IMR-90 (cell line): ENCODE measurements at places on chromosomes 1 and 21. TPM values are rescaled to one million over a fixed set of nuclear protein-coding genes. Genes with fewer than 3 reads are reported as not detected.

DNA sequence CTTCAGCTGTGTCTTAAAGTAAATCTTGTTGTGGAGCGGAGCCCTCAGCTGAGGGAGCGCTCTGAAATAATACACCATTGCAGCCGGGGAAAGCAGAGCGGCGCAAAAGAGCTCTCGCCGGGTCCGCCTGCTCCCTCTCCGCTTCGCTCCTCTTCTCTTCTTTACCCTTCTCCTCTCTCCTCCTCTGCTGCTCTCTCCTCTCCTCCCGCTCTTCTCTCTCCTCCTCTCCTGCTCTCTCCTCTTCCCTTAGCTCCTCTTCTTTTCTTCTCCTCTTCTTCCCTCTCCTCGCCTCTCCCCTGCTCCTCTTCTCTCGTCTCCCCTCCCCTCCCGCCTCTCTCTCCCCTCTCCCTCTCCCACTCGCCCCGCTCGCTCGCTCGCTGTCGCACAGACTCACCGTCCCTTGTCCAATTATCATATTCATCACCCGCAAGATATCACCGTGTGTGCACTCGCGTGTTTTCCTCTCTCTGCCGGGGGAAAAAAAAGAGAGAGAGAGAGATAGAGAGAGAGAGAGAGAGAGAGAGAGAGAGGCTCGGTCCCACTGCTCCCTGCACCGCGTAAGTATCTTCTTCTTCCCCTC, at the start of gene PROX1:
Gene PROX1 (plus strand): TSS at position 47 of the 580 bp plus-strand sequence. CDS start 8,563 bp downstream, outside the sequence.
- peak within 1 kb of the TSS; percentile 51 for H3K4me3 ChIP-seq
- H3K27ac ChIP-seq: no peak within 1 kb of the TSS
- H3K36me3 ChIP-seq: no peaks in the 10 kb centered on the region
- DNase-seq: peak; percentile 87
- H3K27me3 ChIP-seq: peaks cover 54% of the 10 kb centered on the region

LRRC71 gene
- not detected in 2 replicates for total RNA-seq

DNA sequence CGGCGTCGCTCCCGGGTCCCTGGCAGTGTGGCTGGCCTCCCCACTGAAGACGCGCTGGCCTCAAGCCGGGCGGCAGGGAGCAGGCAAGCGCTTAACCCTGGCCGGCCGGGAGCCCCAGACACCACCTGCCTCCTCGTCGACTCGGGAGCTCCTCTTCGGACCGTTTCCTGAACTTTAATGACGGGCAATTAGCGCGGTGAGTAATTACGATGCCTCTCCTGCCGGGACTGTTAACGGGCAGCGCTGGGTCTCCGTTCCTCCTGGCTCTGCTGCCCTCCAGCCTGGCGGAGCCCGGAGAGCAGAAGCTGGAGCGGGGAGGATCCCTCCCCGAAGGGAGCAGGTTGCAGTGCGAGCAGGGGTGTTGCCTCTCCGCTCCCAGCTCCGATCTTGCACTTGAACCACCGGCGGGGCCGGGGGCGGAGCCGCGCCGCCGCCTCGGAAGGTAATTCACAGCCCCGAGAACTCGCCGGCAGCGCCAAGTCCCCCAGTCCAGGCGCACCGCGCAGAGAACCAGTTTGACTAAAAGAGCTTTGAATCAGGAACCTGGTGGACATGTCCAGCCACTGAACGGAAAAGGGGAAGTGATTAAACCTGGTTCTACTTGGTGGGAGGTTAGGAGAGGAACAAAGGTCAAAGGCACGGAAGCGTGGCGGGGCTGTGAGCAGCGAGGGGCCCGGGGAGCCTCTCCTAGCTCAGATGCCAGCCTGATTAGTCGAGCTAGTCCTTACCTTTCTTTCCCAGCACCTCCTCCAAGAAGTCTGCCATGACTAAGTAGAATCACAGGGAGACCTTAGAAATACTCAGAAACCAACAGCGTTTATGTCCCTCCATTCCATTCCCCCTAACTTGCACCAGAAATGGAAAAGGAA, 18.3 kb upstream of the PLEKHA6 start:
- peaks cover 89% of the 10 kb centered on the region for H3K27me3 ChIP-seq
- peak overlapping the region; percentile 32 for H3K4me3 ChIP-seq
- no peak for DNase-seq
- peaks cover 3% of the 10 kb centered on the region; the same call in 1 of the 2 replicates for H3K4me1 ChIP-seq
- H3K36me3 ChIP-seq: no peaks in the 10 kb centered on the region
- H3K27ac ChIP-seq: no peak overlapping the region

PDE4B gene
- 15.6 and 21.3 TPM in 2 replicates for total RNA-seq

TEDDM1 gene
- not detected in 2 replicates for total RNA-seq

GPR157 gene
- total RNA-seq: 2.2 and 2.7 TPM in 2 replicates

DNA sequence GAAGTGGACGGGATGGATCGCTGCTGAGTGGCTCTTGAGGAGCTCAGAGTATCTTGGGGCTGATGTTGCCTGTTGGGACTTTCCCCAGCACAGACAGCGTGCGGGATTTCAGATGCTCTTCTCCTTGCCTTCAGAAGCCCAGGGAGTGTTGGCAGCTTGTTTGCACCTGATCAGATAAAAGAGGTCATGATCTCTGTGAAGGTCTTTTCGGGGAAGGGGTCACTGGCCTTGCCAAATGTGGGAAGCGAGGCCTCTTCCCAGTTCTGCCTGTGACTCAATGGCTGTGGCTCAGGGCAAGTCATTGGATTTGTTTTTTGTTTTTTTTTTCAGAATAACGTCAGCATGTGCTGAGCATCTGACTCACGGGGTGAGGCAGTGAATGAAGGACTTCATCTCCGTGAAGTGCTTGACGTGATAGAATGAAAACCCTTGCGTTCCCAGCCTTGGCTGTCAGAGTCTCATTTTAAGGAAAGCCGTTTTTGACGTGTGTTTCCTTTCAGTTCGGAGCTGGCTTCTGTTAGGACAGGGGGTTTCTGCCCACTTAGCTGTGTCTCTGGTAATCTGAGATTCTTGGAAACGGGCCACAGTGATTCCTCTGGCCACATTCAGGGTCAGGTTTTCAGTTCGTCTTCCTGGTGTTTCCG, 46.7 kb downstream of the GALNT2 start:
- peak overlapping the region; percentile 75 for H3K27ac ChIP-seq
- H3K36me3 ChIP-seq: peaks cover 1% of the 10 kb centered on the region; the same call in 1 of the 2 replicates
- H3K27me3 ChIP-seq: no peaks in the 10 kb centered on the region
- peaks cover 25% of the 10 kb centered on the region for H3K4me1 ChIP-seq
- DNase-seq: peak; percentile 99

DNA sequence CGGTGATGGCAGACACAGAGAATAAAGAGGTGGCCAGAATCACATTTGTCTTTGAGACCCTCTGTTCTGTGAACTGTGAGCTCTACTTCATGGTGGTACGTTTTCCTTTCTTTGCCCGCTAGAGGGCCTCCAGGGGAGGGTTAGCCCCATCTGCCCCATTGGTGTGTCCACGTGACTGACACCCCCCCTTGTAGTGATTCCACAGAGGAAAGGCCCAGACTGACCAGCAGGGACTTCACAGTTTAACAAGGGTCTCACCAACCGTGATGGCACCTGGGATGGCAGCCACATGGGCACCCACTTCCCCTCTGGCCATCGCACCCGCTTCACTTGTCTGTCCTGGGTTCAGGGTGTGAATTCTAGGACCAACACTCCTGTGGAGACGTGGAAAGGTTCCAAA, 22.3 kb upstream of the SARS1 start:
- peaks cover 15% of the 10 kb centered on the region; the same call in 1 of the 2 replicates for H3K4me1 ChIP-seq
- no peak for DNase-seq
- no peak overlapping the region for H3K27ac ChIP-seq
- H3K4me3 ChIP-seq: no peak overlapping the region

RAB42 gene
- 0.83 and 0.90 TPM in 2 replicates for total RNA-seq

SLC9C2 gene
- not detected in 2 replicates for total RNA-seq

EPHB2 gene
- total RNA-seq: 54.7 and 58.8 TPM in 2 replicates

- no peak for DNase-seq
- H3K4me3 ChIP-seq: no peak overlapping the region
- no peaks in the 10 kb centered on the region; the same call in 1 of the 2 replicates for H3K27me3 ChIP-seq
These were observed 79.3 kb downstream of the SIK1 start for GRCh38 chr21:43347461-43348169.

DNA sequence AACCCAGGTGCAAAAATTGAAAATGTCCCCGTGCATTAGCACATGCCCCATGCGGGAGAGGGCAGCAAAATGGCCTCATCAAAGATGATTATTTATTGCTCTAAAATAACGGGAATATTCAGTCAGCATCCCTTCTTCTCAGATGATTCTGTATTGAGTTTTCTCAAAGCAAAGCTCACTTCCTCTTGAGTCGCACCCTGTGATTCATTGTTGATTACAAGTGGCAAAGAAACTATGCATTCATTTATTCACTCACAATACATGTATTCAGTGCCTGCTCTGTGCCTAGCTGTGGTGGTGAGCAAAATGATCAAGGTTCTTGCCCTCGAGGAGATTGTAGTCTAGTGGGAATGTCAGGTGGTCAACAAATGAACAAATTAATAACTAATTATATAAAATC, 226.0 kb upstream of the KAZN start:
- no peak overlapping the region; the same call in 1 of the 2 replicates for H3K27ac ChIP-seq
- peaks cover 2% of the 10 kb centered on the region; the same call in 1 of the 2 replicates for H3K4me1 ChIP-seq
- H3K4me3 ChIP-seq: no peak overlapping the region

GRCh38 chr1:169460191-169460833, 25.4 kb downstream of the SLC19A2 start:
- no peaks in the 10 kb centered on the region for H3K27me3 ChIP-seq
- H3K4me3 ChIP-seq: peak overlapping the region; percentile 33
- no peak overlapping the region for H3K27ac ChIP-seq
- H3K4me1 ChIP-seq: no peaks in the 10 kb centered on the region

- H3K4me1 ChIP-seq: peaks cover 5% of the 10 kb centered on the region
- DNase-seq: no peak
- no peaks in the 10 kb centered on the region for H3K36me3 ChIP-seq
- no peak overlapping the region for H3K4me3 ChIP-seq
These were observed 162.2 kb downstream of the PLXNA2 start for GRCh38 chr1:208081972-208082371.

GRCh38 chr1:67214420-67215174, 48.3 kb downstream of the IL23R start:
- no peaks in the 10 kb centered on the region for H3K27me3 ChIP-seq
- no peak overlapping the region for H3K27ac ChIP-seq
- H3K4me3 ChIP-seq: no peak overlapping the region
- no peaks in the 10 kb centered on the region for H3K36me3 ChIP-seq
- DNase-seq: peak; percentile 29

DNA sequence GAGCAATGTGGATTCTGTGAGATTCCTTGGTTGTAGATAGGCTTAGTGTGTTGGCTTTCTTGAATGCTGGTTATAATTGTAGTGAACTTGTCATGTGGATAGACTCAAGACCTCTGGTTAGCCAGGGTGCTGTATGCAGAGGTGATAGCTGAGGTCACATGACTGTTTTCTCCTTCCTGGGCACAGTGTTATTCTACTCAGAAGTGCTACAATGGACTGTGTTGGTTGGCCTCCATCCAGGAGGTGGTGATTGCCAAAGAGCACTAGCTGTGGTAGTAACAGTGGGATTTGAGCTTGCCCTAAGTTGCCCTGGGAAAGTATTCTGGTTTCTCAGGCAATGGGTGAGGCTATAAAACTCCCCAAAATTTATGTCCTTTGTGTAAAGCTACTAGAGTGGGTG, 71.6 kb downstream of the SH3BGR start:
- H3K27ac ChIP-seq: no peak overlapping the region
- DNase-seq: no peak
- no peaks in the 10 kb centered on the region for H3K4me1 ChIP-seq
- no peak overlapping the region for H3K4me3 ChIP-seq

DNA sequence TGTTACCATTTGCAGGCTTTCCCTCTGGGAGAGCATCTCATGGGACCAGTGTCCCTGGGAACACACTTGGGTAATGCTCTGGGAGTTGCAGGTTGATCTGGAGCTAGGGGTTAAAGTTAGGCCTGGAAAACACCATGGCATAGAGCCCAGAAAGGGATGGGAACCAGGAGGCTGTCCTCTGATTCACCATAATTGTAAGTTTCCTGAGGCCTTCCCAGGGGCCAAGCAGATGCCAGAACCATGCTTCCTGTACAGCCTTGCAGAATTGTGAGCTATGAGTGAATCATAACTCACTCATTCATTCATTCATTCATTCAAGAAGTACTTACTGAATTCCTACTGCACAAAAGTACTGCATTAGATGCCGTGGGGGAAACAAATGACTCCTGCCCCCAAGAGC, 50.0 kb downstream of the LACTBL1 start:
- no peak overlapping the region for H3K4me3 ChIP-seq
- peaks cover 12% of the 10 kb centered on the region; the same call in 1 of the 2 replicates for H3K27me3 ChIP-seq
- H3K4me1 ChIP-seq: peaks cover 9% of the 10 kb centered on the region
- H3K36me3 ChIP-seq: no peaks in the 10 kb centered on the region
- no peak overlapping the region for H3K27ac ChIP-seq

- DNase-seq: no peak
- H3K27ac ChIP-seq: no peak overlapping the region
- H3K27me3 ChIP-seq: no peaks in the 10 kb centered on the region
These were observed 30.8 kb upstream of the COL18A1 start for GRCh38 chr21:45373991-45374816.

GRCh38 chr21:41387042-41387819, 25.4 kb downstream of the MX2 start:
- DNase-seq: no peak
- H3K36me3 ChIP-seq: no peaks in the 10 kb centered on the region
- H3K4me1 ChIP-seq: no peaks in the 10 kb centered on the region
- no peak overlapping the region for H3K4me3 ChIP-seq
- H3K27ac ChIP-seq: no peak overlapping the region
- no peaks in the 10 kb centered on the region; the same call in 1 of the 2 replicates for H3K27me3 ChIP-seq

DNA sequence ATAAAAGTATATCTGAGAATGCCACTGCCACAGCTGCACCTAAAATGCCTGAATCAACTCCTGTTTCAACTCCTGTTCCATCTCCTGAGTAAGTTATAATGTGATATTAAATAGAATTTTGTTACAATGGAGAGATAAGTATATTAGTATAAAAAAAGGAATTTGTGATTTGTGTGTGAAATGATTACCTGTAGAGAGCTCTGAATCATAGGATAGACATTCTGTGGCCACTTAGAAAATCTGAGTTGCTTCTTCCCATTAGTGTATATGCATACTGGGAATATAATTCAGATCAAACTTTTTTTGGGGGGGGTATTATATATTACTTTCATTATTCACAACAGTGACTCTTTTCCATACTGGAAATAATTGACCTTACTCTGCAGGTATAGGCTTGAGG, 52.9 kb downstream of the SUCO start:
- H3K4me1 ChIP-seq: peaks cover 8% of the 10 kb centered on the region
- no peak for DNase-seq
- H3K27me3 ChIP-seq: no peaks in the 10 kb centered on the region

SPRR2A gene
- total RNA-seq: not detected in 2 replicates

C1QA gene
- not detected in 2 replicates for total RNA-seq

DNA sequence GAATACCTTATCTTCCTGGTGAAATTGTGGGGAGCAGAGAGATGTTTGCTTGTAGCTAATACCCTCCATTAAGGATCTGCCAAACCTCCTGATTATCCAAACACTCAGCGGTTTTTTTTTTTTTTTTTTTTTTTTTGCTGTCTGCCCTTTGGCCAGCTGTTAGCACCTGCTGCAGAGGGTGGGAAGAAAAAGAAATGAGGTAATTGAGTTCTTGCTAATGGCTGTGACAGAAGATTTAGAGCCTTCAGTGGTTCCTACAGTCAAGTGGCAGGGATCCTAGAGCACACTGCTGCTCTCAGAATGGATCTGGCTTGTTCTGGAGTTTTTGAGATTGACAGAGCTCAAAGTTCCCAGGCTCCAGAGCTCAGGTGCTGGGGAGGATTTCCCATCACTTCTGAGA, 342.5 kb downstream of the DISC1 start:
- no peak for DNase-seq
- no peaks in the 10 kb centered on the region for H3K4me1 ChIP-seq
- no peak overlapping the region for H3K4me3 ChIP-seq
- H3K27me3 ChIP-seq: no peaks in the 10 kb centered on the region
- H3K27ac ChIP-seq: no peak overlapping the region

NOS1AP gene
- total RNA-seq: under 0.01 and 0.18 TPM in 2 replicates
